ENCODE measurements at places on chromosomes 16 and 17.

DNA sequence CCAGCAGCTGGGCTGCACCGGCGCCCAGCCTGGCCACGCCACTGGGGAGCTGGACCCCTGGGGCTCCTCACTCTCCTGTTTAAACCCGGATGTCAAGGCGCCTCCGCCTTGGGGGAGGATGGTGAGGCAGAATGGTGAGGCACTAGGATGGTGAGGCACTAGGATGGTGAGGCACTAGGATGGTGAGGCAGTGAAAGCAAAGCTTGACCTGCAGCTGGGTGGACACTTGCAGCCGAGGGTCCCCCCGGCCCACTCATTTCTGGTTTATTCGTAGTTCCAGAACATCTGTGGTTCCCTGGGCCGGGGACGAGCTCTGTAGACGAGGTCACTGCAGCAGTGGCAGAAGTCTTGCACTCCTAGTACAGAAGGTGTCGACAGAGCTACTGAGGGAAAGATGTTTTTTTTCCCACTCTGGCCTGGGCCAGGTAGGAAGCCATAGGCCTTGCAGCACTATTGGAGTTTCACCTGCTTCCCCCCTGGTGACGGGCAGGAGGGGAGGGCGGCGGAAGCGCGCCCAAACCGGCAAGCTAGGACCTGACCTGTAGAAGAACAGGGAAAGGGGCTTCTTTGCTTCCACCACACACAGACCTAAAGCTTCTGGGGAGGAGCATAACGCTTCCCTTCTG, 1.1 kb upstream of the HNF1B start:
- DNase-seq, result no peak

GRCh38 chr16:88539652-88540345, 30.4 kb upstream of the ZC3H18 start:
- no peak for DNase-seq

DNA sequence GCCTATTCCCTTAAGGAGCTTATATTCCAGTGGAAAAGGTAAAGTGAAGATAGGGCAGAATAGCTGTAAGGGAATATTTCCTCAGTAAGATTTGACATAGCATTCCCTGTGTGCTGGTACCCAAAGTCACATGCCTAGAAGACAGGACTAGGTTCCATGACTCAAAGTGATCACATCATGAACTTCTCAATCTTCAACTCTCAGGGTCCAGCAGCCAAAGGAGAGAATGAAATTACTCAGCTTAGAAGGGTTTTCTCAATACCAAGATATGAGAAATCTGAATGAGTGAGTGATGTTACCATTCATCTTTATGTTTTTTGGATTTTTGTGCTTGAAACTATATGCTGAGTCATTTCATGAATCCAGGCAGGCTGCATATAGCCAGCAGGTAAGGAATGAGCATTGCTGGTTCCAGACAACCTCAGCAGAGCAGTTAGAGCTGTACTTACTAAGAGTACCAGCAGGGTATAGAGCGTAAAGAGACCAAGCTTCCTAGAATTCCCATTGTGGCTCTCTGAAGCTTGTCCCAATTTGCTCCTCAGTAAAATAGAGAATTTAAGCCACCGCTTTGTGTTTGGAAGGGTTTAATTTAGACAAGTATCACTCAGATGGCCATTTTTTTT, 91.1 kb downstream of the ANKFN1 start:
- DNase-seq, result no peak

DNA sequence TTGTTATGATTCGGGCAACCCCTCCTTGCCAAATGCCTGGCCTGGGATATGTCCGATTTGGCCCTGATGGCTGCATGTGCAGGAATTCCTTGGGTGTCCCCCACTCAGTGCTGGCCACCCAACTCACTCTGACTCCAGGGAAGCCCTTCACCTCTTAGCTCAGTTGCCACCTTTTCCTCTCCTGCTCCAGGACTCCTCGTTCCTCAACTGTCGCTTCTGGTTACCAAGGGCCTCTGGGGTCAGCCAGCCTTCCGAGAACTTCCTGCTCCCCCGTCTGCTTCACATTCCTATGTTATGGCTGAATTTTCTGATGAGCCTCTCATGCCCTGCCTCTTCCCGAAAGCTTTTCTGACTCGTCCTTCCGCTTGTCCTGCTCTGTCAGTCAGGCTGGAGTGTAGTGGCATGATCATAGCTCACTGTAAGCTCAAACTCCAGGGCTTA, 63.5 kb downstream of the SPACA3 start:
- no peak for DNase-seq

DNA sequence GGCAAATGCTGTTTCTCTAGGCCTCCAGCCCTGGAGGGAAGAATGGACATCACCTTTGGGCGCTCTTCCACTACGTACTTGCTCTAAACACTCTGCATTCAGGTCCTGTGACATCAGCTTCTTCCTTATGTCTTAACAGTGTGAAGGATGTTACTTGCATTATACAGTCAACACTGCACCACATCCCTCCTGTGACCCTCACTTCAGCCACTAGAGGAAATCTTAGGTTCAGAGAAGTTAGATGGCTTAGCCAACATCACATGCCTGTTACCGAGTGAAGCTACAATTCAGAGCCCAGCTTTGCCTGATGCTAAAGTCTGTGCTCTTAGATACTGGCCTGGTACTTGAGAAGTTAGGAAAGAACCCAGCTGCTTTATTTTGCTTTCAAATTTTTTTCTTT, 18.3 kb downstream of the UBFD1 start:
- DNase-seq, result no peak

- no peak for DNase-seq
These were observed 116.9 kb downstream of the USP22 start for GRCh38 chr17:20925954-20926353.
